ENCODE measurements at places on chromosomes 4 and X.
A peak's percentile ranks its signal among the peaks of the same experiment; 100 is the strongest.

DNA sequence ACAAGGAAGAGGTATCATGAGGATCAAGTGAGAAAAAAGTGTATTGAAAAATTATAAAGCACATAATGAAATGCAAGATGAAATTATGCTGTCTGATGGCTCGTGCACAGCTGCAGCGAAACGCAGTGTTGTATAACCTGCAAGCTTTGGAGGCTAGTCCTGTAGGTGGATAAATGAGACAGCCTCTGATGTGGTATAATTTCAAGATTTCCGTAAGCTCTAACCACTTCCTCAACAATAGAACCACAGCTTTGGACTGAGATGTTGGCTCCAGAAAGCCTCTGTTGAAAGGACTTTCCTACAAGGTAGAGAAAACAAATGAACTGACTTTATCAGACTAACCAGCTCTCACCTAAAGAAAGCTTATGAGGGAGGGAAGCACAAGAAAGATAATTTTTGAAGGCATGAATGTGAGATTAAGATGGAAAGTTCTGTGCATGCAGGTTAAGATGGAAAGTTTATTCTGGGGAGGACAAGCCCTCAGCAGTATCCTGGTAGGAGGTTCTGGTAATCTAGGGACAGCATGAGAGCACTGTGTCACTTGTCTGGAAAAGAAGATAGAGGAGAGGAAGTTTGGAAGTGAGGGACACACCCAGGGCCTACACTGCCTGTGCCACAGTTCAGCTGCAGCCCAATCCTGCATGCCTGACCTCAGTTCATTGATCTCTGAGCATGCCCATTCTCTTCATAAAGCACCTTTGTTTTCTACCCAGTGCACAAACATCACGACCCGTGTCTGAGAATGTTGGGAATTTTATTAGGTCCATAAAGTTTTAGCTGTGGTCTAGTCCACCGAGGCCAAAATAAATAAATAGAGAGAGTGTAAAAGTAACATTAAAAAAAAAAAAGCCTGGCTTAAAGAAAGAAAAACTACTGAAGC lies 161.5 kb upstream of the SFRP2 start:
- no peak for DNase-seq

GRCh38 chrX:25130619-25131018 lies 114.9 kb upstream of the ARX start:
- no peak for DNase-seq

GRCh38 chrX:82224961-82225360 lies 1023.1 kb downstream of the SH3BGRL start:
- DNase-seq, result no peak

DNA sequence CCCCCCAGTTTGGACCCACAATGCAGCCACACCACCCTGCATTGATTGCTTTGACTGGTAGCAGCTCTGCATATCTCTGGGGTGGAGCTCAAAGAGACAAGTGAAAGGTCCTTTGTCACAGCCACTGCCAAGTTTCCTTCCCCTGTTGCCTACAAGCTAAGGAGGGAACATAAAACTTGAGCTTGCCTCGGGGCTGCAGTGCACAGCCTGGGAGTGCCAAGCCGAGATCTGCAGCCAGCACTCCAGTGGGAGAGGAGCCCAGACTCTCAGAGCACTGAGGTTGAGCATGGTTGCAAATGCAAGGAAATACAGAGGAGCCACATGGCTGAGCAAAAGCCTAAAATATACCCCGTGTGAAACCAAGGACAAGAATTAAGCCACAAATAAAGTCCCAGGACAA lies 142.2 kb downstream of the DKK2 start:
- no peak for DNase-seq

- no peak for DNase-seq
Observed at GRCh38 chr4:173883821-173884220, 353.8 kb upstream of the HAND2 start.

DNA sequence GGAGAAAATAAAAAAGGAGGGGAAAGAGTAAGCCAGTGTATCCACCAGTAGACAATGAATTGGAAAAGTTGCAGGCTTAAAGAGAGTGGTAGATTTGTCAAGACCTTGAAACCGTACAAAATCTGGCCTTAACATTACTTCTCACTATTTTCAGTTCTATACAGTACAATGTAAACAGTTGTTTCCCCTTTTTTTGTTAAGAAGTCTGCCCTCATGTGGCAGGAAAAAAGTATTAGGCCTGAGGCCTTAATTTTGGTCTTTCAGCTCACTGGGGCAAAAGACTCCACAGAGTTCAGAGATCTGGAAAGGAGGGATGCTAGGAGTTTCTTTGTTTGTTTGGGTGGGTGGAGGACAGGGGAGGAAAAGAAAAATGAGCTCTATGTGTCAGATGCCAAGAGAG lies 92.8 kb upstream of the CCDC160 start:
- DNase-seq, result no peak

- DNase-seq, result no peak
Observed at GRCh38 chr4:80103629-80104028, 30.6 kb upstream of the ANTXR2 start.

DNA sequence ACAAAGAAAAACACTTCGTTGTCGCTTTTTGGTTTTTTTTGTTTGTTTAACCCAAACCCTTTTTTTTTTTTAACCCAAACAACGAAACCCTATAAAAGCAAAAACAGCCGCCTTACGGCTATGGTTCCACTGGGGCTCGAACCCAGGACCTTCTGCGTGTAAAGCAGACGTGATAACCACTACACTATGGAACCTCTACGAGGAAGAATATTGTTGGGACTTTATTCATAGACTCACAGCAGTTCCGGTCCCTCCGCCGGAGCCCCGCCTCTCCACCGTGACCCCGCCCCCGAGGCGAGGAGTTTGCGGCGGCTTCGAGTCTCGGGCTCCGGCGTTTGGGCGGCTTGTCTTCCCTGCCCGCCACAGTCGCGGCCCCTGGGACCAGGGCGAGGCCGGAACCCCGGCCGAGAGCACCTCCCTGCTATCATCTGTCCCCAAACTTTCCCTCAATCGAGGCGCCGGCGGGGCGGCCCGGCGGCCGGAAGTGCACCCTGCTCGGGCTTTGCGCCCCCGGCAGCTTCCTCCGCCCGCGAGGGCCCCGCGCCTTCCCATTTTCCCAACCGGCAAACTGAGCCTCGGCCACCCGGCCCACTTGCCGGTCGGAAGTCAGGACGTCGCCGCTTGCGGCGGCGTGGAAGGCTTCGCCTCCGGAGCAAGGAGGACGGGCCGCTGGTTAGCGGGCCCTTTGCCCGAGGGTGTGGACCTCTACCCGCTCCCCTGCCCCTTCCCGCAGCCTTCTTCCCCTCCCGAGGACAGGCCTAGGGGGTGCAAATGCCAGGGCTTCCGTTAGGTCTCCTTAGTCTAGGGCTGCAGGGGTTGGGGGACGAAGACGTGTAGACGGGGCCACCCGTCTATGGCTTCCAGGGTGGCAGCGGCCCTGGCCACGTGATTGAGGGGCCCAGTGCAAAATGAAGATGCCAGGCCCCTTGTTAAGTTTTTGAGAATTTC lies 3.2 kb upstream of the RS1 start:
- DNase-seq, result peak; percentile 55

DNA sequence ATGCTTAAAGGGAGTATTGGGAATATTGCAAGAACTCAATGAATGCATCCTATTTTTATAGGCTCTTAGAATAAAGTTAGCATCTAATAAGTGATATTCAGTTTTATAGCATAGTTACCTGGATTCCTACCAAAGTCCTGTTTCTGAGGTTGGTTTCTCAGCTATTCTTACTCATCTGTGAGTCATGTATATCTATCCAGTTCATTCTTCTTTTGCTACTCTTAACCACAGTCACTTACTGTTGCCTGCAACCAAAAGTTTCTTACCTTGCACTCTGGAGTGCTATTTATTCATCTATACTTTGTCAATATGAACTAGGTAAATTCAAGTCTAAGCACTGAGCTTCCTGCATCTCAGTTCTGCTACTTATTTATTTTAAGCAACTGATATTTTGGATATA lies 322.5 kb downstream of the HS3ST1 start:
- no peak for DNase-seq

DNA sequence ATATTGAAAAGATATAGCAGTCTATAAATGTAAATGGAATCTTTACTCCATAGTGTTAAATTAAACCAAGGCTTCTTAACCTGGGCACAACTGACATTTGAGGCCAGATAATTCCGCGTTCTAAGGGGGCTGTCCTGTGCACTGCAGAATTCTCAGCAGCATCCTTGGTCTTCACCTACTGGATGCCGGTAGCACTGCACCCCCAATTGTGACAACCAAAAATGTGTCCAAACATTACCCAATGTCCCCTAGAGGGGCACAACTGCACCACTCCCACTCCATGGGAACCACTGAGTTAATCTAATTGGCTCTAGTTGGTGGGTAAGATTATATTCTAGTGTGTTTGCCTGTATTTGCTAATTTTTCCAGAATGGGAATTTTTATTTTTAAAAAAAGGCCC lies 16.6 kb downstream of the AP1S2 start:
- no peak for DNase-seq

GRCh38 chr4:25172961-25173915 lies 13.0 kb upstream of the SEPSECS start:
- no peak for DNase-seq

- no peak for DNase-seq
Observed at GRCh38 chrX:16320765-16321355, 153.6 kb downstream of the MAGEB17 start.

- DNase-seq, result no peak
Observed at GRCh38 chr4:5708449-5709206, at the start of gene EVC2. TSS of gene EVC2 (minus strand) at chr4:5708559. CDS start at chr4:5708513, 46 bp downstream.

GRCh38 chr4:80321776-80322175 lies 13.8 kb upstream of the CFAP299 start:
- DNase-seq, result no peak

GRCh38 chrX:28888416-28888815 lies 301.2 kb downstream of the IL1RAPL1 start:
- DNase-seq, result no peak

DNA sequence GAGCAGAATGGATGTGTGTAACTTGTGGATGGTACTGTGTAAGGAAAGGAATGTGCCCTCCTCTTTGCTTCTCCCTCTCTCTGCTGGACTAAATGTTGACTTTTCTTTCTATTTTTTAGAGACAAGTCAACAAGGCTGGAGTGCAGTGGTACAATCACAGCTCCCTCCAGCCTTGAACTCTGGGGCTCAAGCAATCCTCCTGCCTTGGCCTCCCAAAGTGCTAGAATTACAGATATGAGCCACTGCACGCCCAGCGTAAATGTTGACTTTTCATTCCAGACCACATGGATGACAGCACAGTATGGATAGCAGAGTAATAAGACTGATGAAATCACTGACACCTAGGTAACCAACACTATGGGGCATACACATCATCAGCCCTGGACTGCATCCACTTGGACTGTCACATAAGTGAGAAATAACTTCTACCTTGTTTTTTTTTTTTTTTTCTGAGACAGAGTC lies 5.1 kb upstream of the RPS3A start:
- DNase-seq, result no peak

GRCh38 chrX:7223271-7223670 lies 75.3 kb upstream of the PUDP start:
- DNase-seq, result no peak

DNA sequence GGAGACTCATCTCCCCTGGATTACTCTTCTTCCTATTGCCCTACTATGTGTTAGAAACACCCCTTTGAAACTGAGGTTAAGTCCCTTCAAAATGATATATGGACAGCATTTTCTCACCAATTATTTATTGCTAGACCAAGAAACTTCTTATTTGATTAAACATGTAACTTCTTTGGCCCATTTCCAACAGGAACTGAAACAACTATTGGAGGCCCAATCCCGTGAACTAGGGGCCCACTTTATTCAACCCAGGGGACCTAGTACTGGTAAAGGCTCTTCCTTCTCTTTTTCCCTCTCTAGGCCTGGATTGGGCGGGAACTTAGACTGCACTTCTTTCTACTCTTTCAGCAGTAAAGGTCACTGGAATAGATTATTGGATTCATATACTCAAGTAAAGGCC lies 16.7 kb upstream of the COL25A1 start:
- no peak for DNase-seq

Measured in stimulated activated CD8-positive, alpha-beta memory T cell treated with anti-CD3 and anti-CD28 coated beads, Interleukin-7, amount 100 ng/mL, for 1 hour (primary cell).